Breast epithelium (tissue), 4 donors: ENCODE measurements at places on chromosomes 12 and 14.

DNA sequence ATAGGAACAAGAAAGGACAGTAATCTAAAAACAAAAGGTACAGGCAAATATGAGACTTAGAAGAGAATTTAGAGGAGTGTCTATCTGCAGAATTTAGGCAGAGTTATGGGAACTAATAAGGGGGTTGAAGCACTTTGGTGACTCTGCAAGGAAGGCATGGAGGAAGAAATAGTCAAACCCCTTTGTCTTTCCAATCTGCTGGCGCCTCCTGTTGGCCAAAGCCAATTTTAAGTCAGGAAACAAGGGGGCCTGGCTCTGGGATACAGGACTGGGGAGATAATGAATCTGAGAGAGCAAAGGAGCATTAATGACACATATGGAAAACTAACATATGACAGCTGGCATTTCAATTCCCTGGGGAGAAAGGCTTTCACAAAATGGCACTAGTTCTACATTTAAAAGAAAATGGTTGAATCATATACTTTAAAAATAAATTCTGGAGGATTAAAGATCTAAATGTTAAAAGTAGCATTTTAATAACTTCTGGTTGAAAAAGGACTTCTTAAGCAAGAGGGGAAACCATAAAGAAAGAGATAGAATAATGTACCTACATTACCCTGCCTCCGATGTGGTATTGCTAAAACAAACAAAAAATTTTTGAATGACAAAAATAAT, 48.5 kb upstream of the CSRP2 start:
- no peak for DNase-seq

DNA sequence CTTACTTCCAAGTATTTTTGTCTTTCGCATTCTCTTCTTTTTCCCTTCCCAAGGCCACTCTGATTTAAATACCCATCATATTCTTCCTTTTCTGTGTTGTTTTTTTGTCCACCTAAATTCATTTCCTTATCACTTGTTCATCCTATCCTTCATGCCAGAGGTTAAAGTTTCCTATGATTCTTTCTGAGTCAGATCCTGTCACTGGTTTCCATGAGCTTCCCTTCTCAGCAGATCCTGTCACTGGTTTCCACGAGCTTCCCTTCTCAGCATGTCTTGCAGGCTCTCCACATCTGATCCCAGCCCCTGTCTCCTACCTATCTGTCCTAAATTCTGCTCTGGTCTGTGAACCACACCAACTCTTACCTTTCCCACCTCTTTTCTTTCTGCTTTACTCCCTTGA, 311.8 kb upstream of the RGS6 start:
- DNase-seq: no peak

DNA sequence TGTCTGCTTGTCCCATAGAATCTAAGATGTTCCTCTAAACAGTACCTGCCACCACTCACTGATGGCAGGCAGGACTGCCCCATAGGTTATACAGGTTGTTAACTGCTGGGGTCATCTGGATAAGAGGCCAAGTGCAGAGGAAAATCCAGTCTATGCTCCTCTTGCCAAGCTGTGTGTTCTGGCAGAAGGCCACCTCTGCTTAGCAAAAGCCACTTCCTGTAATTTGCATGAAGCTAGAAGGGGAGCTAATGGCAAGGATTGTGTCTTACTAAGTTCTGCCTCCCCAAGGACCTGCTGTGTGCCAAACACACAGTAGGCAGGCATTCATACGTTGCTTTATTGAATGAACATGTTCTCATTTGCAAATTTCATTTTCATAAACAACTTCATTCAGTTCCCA, 445.4 kb downstream of the BCL11B start:
- no peak for DNase-seq

DNA sequence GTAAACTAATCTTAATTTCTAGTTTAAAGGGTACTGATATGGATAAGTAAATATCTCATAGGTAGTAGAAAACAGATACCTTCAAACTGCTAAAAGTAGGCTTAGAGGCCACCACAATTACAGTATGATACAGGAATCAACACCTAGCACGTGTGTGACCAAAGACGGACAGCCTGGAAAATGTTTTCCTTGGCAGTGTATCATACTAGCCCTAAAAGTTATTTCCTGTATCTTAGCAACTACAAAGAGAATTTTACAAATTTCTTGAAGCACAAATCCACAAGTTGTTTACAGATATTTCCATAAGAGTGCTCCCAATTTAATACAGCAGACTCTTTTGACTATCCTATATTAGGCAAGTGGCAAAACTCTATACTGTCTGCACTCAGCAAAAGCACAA, 106.0 kb downstream of the ITPR2 start:
- DNase-seq: no peak

GRCh38 chr14:101509730-101510371, 51.4 kb upstream of the DIO3 start:
- no peak for DNase-seq

- no peak for DNase-seq
Measured at GRCh38 chr14:100547633-100548294, 39.5 kb downstream of the BEGAIN start.

GRCh38 chr12:58529114-58529665, 391.1 kb downstream of the LRIG3 start:
- no peak for DNase-seq

GRCh38 chr12:32312049-32312670, 87.2 kb upstream of the FGD4 start:
- no peak for DNase-seq

DNA sequence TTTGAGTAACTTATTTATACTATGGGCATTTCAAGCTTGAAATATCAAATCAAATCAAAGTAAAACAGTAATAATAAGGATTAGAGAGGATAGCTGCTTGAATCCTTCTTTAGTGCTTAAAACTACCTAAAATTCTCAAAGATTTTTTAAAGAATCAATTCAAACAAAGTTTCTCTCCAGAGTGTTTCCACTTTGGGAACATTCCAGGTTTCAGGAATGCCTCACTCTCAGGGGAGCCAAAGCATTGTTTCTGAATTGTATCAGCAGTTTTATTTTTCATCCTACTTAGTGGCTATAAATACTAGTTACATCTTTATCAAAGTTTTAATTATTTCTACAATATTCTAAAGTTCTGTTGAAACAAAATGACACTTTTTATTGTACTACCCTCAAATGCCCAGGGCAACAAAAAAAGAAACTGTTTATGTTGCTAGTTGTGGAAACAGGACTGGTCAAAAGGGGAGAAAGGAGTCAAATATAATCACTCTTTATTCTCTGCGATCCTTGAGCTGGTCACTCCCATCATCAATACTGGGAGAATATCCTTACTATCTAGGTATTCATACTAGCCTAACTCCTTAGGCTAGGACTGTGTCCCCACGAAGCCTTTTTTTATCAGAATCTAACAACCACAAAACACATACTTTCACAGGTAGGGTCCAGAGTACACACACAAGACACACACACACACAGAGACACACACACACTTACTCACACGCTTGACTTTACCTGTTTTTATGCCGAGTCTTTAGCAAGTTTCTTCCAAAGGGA, 598 bp downstream of the RASSF9 start:
- DNase-seq: no peak

DNA sequence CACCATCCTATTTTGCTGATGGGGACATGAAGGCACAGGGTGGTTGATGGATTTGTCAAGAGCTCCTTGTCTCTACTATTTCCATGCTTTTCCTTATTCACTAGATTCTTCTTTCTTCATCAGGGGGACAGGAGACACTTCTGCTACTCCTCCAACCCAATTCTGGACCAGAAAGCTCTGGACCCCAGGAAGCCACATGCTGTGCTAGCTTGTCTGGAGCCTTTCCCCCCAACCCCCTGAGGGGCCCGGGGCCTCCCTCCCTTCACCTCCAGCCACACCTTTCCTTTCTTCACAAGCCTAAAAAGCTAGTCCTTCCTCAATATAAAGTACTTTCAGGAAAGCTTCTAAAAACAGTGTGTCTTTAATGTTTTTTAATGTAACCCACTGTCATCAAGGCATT, 75.1 kb upstream of the CAPRIN2 start:
- no peak for DNase-seq

- no peak for DNase-seq
Measured at GRCh38 chr12:28933864-28934527, 215.1 kb upstream of the FAR2 start.

DNA sequence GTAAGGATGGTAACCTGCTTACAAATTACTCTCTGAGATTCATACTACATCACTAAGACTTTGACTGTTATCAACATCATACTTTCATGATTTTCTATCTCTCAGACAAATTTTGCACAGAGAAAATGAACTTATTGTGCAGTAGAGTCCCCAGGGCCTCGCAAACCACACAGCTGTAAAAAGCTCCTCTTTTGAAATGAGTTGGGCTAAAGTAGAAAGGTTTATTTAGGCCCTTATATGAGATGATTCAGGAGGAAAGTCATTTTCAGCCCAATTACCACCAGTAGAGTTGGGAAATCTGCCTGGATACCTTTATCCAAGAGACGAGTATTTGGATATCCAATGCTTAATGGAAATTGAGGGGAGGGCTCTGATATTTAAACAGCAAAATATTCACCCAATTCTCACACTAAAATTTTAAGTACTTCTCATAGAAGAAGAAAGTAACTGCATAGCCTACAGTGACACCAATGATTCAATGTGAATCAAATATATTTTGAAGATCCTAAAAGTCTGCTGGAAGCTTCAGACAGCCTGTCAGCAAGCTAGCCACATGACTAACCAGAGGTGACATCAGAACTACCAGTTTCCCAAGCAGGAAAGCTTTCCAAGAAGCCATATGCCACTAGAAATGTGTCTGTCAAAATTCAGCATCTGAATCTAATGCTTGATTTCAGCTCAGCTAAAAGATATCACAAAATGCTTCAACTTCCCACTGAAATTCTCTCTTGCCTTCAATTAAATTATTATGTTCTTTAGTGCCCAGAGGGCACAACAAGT, 190.1 kb upstream of the SYT1 start:
- DNase-seq: no peak

GRCh38 chr14:35506927-35507326, 27.0 kb upstream of the INSM2 start:
- no peak for DNase-seq

- no peak for DNase-seq
Measured at GRCh38 chr14:97804056-97804455, 1006.9 kb downstream of the VRK1 start.

DNA sequence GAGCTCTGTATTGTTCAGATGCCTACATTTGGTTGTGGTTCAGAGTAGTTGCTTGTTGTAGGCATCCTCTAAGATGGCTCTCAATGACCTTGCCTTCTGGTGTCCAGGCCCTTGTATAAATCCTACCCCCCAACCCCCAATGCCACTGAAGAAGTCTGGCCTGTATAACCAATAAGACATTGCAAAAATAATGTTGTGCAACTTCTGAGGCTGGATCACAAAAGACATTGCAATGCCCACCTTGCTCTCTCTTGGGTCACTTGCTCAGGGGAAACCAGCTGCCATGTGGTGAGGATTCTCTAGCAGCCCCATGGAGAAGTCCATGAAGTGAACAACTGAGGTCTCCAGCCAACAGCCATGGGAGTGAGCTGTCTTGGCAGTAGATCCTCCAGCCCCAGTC, 234.0 kb upstream of the TBX3 start:
- no peak for DNase-seq

- no peak for DNase-seq
Measured at GRCh38 chr14:81471062-81471461, 62.6 kb downstream of the SEL1L start.

GRCh38 chr12:3419558-3419957, 71.4 kb upstream of the PRMT8 start:
- DNase-seq: no peak

DNA sequence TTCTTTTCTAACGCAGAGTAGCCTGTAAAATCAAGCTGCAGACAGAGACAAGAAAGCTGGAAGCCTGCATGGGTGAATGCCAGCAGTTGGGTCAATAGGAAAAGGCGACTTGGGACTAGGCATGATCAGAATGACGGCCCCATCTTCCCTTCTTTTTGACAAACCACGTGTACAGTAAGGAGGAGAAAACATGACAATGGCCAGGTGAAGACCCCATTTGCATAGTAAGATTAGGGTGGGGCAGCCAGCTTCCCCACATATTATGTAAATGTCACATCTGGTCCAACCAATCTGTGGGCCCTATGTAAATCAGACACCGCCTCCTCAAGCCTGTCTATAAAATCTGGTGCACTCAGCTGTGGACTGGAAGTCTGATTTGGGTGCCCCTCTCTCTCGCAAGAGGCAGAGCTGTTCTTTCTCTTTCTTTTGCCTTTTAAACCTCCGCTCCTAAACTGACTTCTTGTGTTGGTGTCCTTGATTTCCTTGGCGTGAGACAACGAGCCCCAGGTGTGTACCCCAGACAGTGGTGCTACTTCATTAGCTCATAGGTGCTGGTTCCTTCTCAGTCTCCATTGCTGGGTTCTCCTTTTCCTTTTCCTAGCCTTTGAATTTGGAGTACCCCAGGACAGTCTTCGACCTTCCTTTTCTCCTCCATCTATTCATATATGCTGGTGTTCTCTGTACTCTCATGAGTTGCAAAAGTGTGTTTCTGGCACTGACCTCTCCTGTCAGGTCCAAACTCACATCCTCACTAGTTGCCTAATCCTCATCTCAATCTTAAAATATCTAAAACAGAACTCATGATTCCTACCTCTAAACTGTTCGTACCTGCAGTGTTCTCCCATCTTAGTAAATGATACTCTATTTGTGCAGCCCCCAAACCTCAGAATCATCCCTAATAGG, 9.4 kb upstream of the DHRS7 start:
- DNase-seq: no peak
